NCI-H1092 (cell line): ENCODE measurements at places on chromosomes 1 and 21.

DNA sequence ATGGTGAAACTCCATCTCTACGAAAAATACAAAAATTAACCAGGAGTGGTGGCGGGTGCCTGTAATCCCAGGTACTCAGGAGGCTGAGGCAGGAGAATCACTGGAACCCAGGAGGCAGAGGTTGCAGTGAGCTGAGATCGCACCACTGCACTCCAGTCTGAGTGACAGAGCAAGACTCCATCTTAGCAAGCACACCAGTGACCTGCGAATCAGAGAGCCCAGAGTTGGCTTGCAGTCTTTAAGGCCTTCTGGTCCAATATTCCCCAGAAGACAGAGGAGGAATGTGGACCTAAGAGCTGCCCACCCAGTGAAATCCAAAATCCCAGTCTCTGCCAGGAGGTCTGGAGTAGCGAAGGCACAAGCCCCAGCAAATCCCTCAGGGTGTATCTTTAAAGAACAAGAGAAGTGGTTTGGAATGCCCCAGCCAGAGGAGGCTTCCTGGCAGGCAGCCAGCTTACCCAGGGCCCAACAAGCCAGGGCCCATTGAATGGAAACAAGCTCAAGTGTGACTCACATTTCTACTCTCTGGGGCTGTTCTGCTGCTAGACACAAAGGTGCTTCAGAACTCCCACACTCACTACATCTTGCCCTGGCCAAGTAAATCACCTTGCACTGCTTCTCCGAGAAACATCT lies 23.9 kb downstream of the GPR161 start:
- no peak for DNase-seq

DNA sequence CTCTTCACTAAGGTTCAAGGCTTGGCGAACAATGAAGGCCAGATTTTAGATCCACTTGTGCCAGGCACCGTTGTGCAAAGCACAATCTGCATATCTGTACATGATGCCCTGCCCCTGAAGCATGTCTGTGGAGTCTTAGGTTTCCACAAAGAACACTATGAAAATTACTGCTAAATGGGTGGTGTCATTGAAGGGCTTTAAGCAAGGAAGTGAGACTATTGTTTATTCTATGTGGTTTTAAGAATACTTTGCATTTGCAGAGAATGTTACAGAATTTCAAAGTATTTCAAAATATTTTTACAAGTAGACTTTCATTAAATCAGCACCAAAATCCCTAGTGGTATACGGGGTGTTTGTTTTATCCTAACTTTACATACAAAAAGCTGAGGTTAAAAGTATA lies 8.8 kb downstream of the TSEN15 start:
- no peak for DNase-seq

GRCh38 chr1:84724128-84724860 lies 34.0 kb upstream of the SSX2IP start:
- no peak for DNase-seq

- DNase-seq, result no peak
Observed at GRCh38 chr1:210200124-210200736, 32.4 kb upstream of the SERTAD4 start.

DNA sequence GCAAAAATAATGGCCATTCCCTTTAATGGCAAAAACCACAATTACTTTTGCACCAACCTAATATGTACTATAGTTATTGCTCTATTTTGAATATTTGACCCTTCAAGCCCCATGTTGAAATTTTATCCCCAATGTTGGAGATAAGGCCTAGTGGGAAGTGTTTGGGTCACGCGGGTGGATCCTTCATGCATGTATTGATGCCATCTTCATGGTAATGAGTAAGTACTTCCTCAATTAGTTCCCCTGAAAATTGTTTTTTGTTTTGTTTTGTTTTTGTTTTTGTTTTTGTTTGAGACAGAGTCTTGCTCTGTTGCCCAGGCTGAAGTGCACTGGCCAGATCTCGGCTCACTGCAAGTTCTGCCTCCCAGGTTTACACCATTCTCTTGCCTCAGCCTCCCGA lies 9.8 kb upstream of the USP25 start:
- DNase-seq, result no peak
